HL-60 (cell line): ENCODE measurements at places on chromosomes 7 and 10.

- DNase-seq = no peak
These were observed 174.4 kb downstream of the ELFN1 start for GRCh38 chr7:1844336-1844950.

GRCh38 chr10:28558923-28559508 lies 26.1 kb downstream of the WAC start:
- DNase-seq = no peak

DNA sequence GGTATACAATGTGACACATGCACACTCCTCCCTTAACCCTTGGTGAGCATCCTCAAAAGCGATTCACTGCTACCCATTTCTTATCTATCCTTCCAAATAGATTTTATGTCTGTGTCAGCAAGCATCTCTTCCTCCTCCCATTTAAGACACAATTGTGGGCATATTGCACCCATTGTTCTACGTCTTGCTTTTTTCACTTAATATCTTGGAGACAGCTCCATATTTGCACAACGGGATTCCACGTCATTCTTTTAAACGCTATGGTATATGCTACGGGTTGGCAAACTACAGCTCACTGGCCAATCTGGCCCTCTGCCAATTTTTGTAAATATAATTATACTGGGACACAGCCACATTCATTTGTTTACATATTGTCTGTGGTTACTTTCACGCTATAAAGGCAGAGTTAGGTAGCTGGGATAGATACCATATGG lies 88.6 kb downstream of the RNF216 start:
- no peak for DNase-seq

DNA sequence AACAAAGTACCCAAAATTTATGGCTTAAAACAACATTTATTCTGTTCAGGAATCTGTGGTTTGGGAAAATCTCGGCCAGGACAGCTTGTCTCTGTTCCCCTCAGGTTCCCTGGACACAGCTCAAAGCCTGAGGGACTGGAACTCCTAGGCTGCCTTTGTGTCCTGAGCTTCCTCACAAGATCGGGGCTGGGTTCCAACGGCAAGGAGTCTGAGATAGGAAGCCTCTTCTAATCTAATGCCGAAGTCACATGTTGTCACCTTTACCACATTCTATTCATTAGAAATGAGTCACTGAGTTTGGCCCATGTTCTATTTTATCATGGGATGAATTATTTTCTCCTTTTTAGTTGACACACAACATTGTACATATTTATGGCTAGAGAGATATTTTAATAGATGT lies 80.5 kb downstream of the ANKRD26 start:
- DNase-seq = no peak

GRCh38 chr7:102473271-102473991 lies 5.3 kb downstream of the POLR2J start:
- DNase-seq = no peak

DNA sequence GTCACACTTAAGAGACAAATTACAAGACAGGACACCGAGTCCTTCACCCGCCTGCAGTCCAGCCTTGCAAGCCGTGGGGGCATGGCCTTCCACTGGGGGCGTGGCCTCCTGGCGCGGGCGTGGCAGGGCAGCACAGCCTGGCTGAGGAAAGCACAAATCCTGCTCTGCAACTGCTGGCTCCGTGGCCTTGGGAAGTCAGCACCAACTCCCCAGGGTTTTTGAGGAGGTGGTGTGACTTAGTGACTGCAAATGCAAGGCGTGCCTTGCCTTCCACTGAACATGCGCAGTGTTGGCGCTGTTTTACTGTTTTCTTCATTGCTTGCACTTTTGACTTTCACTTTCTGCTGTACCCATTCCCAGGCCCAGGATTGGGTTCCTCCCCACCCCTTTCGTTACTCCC lies 12.9 kb upstream of the BMS1 start:
- DNase-seq = no peak

GRCh38 chr10:128537834-128538330 lies 411.7 kb upstream of the MKI67 start:
- DNase-seq = no peak

- DNase-seq = no peak
These were observed 6.7 kb upstream of the GIMAP4 start for GRCh38 chr7:150560486-150560885.

GRCh38 chr7:39184391-39184790 lies 206.7 kb downstream of the POU6F2 start:
- DNase-seq = no peak

DNA sequence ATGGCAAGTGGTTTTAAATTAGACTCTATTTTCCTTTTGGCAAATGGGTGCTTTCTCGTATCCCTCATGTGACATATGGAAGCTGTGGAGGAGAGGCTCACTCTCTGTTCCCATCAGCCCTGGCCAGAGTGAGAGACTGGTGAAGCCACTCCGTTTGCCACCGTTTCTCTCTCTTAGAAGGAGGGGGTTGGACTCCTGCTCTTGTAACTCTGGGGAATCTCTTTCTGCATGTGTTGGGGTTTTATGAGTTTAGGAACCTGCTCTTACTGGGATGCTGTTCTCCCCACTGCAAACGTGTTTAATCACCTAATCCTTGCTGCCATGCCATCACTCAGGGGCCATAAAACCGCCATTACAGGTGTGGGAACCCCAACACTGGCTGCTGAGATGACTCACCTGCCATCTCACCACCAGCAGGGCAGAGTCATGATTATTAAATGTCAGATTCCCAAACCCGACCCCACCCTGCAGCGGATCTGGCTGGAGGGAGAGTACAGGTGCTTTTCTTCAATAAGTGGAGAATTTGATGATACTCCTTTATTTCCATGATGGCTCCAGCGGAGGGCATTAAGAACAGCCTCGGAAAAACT lies 103.2 kb downstream of the ADCY1 start:
- no peak for DNase-seq

- DNase-seq = no peak
These were observed 122.1 kb upstream of the TCF7L2 start for GRCh38 chr10:112827951-112828350.

- peak; percentile 44 for DNase-seq
These were observed 6.4 kb upstream of the GPR22 start for GRCh38 chr7:107463139-107464078.

- DNase-seq = no peak
These were observed 183.3 kb downstream of the JCAD start for GRCh38 chr10:29876008-29876555.

DNA sequence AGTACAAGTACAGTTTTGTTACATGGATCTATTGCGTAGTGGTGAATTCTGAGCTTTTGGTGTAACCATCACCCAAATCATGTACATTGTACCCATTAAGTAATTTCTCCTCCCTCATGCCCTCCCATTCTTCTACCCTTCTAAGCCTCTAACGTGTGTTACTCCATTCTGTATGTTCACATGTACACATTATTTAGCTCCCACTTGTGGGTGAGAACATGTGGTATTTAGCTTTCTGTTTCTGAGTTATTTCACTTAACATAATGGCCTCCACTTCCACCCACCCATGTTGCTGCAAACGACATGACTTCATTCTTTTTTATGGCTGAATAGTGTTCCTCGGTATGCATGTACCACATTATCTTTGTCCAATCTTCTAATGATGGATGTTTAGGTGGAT lies 251.3 kb downstream of the CAMK1D start:
- DNase-seq = no peak

DNA sequence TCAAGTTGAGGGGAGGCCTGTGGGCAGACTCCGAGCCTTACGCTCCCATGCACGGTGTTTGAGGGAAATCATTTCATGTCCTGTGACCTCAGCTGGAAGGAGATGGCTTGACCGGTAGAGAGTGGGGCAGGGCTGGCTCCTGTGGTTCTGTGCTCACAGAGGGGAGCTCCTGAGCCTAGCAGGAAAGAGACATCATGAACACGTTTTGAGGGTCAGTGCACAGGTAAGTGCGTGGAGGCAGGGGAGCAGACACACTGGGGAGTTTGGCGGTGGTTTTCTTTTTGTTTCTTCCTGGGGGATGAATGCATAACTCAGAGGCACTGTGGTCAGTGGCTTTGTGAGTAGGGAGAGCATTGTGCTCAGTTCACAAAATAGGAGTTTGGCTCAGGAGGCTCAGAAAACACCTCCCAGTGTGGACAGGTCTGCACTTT lies 22.5 kb downstream of the ADCY1 start:
- no peak for DNase-seq

GRCh38 chr7:95066737-95067530 lies 159.5 kb downstream of the PPP1R9A start:
- DNase-seq = no peak

DNA sequence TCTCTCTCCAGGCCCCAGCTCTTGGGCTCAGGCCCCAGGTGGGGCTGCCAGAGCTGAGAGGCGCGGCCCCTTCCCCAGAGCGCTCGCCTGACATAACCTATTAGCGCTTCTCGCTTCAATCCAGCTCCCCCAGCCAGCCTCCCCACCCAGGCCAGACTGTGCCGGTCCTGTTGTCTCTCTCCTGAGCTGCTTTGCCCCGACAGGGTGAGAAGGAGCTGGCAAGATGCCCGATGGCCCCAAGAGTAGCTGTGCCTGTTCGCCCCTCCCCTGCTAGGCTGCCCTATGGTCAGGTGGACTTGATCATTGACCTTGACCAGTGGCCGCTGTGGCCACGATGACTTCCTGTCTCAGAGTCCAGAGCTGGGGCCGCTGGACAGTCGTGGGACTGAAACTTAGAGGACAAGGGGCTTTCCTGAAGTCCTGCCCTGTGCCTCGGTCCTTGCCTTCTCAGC lies 9.1 kb downstream of the TMEM270 start:
- DNase-seq = no peak

DNA sequence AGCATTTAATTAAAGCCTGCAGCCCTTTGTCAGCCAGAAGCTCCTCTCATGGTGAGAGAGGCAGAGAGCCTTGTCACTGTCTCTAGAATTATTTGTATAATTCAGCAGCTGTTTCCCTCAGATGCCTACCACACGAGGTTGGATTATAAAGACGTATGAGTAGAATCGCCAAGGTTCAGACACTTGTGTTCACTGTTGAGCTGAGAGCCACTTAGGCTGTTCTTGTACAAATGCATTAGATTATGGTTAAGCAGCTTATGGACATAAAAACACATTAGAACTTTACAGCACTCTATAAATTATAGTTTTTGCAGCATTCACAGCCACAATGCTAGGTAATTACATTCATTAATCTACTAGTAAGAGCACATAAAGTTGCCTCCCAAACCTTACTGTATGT lies 282.6 kb downstream of the AUTS2 start:
- no peak for DNase-seq

GRCh38 chr10:28327491-28327880 lies 24.6 kb upstream of the MPP7 start:
- no peak for DNase-seq

DNA sequence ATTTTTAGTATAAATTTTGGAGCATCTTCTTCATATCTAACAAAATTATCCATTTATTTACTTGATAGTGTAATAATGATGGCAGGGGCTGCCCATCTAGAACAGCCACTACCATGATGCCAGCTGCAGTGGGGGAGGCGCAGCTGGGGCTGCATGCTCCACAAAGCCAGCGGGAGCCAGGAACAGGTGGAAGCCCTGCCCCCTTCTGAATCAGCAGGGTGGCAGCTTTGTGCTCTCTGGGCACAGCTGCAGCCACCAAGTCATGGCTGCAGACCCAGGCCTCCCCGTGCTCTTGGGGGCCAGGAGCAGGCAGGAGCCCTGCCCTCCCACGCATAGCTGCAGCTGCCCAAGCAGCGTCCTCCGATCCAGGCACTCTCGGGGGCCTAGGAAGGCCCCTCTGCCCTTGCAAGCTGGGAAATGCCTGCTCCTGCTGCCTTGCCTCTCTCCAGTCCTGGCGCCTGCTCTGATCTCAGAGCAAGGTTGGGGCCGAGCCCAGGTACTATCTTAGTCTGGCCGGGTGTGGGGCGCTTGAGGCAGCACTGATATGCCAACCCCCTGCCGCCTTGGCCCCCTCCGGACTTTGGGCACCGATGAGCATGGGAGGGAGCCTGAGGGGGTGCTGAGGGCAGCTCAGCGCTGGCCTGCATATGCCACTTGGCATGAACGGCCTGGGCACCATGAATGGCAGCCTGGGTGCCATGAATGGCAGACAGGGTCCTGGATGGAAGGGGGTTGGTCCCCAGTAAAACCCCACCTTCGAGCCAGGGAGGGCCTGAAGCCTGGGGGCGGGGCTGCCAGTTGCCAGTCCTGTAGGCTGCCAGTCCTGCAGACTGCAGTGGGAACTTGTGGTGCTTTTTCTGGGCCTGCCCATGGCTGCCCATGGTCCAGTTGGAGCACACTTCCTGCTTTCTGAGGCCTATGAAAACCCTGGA lies 1110.8 kb upstream of the POT1 start:
- no peak for DNase-seq

DNA sequence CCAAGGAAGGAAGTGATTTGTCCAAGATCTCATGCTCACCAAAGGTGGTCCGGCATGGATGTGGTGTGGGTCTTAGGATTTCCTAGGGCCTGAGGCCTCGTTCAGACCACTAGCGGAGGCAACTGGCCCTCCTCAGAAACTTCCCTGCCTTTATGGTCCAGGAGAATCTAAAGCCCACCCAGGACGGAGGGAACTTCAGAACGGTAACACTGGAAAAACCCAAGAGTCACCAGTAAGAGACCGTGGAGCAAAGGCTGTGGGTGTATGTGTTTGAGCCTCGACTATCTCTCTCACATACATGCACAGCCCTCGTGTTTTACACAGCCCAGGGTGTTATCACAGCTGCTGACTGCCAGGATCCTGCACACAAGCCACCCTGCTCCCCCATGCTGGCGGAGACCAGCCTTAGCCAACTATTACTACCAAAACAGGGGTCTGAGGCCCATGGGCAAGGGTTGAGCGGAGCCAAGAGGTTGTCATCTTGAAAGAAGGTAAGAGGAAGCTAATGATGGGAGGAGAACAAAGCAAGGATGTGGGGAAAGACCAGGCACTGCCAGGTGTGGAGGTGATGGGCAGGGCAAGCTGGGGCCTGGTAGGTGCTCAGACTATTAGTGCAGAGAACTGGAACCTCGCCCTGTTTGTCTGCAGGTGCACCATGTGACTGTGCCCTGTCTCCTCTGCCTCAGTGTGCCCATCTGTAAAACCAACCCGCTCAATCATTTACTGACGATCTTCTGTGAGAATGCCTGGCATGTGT lies 170.2 kb upstream of the ZMIZ1 start:
- DNase-seq = no peak

GRCh38 chr7:77184463-77184862 lies 15.2 kb downstream of the FGL2 start:
- DNase-seq = no peak

DNA sequence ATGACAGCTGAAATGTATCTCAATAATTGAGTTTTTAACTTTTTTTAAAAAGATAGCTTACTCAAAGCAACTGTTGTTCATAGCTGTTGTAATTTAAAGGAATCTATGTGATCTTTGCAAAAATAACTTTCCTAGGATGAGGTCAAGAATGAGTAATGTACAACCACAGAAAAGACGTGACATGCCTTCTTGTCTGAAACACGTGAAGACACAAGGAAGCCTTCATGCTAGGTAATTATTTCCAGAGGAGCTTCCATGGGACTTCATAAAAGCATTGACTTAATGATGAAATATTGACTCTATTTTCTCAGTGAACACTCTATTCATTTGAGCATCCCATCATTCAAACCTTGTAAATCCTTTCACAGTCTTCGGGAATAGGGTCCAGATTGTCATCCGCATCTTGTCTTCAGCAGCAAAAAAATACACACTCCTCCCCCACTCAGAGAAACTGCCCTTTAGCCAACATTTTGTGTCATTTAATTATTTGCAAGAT lies 528.0 kb downstream of the NRG3 start:
- DNase-seq = no peak
